Activated CD4-positive, alpha-beta T cell treated with anti-CD3 and anti-CD28 coated beads, Interleukin-2, amount 50 U/mL, for 24 hours (primary cell): ENCODE measurements at places on chromosomes 5 and 9.
A peak's percentile ranks its signal among the peaks of the same experiment; 100 is the strongest.

DNA sequence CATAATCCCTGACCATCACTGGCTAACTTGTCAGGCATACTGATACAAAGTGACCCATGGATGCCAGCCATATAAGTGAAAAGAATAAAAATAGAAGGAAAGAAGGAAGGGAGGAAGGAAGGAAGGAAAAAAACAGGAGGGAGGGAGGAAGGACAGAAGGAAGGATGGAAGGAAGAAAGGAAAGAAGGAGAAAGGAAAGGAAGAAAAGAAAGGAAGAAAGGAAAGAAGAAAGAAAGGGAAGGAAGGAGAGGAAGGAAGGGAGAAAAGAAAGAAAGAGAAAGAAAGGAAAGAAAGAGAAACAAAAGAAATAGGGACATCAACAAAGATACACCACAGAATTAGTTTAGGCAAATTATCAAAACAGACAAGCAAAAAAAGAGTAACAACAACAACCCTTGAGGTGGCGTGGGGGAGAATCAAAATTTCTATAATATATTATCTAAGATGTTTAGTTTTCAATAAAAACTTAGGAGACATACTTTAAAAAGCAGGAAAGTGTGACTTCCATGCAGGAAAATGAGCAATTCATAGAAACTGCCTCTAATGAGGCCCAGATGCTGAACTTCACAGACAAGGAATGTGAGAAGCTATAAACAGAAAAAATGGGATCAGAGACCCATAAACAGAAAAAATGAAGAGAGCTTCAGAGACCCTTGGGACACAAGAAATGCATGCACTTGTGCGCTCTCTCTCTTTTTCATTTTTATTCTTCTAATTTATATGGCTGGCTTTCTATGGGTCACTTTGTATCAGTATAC is 96.1 kb upstream of the NFIL3 start:
- DNase-seq: no peak

DNA sequence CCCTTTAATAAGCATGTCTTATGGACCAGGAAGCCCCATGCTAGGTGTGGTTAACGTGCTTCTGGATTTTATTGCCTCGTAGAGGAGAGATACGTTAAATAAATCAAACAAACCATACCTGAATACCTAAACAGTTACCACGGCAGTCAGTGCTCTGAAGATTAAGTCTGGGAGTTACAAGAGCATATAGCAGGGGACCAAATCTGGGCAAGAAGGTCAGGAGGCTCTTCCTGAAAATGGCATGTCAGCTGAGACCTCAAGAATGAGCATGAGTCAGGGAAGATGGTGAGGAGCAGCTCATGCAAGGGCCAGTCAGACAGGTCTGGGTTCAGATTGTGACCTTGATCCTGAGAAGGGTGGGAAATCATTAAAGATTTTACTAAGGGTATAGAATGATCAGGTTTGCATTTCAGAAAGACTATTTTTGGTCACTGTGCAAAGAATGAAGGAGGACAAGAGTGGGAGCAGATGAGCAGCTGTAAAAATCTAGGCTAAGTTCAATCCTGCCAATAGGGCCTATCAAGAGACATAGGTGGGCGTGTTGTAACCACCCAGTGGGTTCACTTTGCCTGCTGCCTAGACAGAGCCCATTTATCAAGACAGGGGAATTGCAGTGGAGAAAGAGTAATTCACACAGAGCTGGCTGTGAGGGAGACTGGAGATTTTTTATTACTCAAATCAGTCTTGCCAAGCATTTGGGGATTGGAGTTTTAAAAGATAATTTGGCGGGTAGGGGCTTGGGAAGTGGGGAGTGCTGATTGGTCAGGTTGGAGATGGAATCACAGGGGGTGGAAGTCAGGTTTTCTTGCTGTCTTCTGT is 4.8 kb upstream of the ZNF366 start:
- no peak for DNase-seq

DNA sequence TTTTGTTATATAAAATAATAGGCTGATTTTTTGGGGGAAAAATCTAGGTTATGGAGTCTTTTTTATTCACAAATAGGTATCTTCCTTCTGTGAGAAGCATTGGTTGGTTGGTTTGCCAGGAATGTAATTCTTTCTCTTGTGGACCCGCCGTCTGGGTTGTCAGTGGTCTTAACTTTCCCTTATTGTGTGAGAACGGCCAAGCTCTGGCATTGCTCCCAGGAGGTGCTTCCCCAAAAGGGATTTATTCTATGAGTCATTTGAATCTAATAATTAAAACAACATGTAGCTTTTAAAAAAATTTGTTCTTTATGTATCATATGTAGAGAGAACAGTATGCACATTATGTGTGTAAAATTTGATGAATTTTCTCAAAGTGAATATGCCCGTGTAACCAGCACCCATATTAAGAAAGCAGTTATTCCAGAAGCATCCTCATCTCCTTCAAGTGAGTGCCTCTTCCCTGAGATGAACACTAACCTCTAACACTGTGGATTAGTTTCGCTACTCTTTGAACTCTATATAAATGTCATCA is 114.4 kb downstream of the MAST4 start:
- no peak for DNase-seq

GRCh38 chr5:34534523-34535103 is 121.5 kb upstream of the RAI14 start:
- DNase-seq: no peak

DNA sequence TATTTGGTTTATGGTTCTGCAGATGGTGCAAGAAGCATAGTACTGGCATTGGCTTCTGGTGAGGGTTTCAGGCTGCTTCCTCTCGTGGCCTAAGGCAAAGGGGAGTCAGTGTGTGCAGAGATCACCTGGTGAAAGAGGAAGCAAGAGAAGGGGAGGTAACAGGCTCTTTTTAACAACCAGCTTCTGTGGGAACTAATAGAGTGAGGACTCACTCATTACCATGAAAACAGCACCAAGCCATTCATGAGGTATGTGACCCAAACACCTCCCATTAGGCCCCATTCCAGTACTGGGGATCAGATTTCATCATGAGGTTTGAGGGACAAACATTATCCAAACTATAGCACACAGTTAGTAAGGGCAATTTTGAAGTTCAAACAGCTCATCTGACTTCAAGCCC is 263.5 kb downstream of the TMEM38B start:
- DNase-seq: no peak

GRCh38 chr5:150272531-150272930 is 17.0 kb downstream of the CAMK2A start:
- no peak for DNase-seq

DNA sequence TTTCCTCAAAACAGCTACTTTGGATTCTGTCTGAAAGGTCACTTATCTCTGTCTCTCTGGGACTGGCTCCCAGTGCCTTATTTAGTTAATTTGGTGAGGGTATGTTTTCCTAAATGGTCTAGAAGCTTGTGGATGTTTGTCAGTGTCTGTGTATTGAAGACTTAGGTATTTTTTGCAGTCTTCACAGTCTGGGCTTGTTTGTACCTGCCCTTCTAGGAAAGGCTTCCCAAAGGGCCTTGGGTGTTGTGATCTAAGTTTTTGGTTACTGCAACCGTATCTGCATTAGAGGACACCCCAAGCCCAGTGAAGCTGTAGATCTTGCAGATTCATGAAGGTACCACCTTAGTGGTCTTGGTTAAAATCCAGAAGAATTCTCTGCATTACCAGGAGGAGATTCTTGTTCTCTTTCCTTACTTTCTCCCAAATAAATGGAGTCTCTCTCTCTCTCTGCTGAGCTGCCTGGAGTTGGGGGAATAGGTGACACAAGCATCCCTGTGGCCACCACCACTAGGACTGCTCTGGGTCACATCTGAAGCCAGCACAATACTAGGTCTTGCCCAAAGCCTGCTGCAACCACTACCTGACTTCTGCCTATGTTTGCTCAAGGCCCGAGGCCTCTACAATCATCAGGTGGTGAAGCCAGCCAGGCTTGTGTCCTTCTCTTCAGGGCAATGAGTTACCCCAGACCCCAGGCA is 17.8 kb upstream of the CCNB1 start:
- no peak for DNase-seq

- DNase-seq: no peak
Measured at GRCh38 chr5:178324481-178325310, 92.1 kb upstream of the PHYKPL start.

- DNase-seq: no peak
Measured at GRCh38 chr5:176724472-176724871, 77.2 kb downstream of the TSPAN17 start.

- DNase-seq: no peak
Measured at GRCh38 chr5:132308701-132309100, 14.5 kb downstream of the SLC22A4 start.

DNA sequence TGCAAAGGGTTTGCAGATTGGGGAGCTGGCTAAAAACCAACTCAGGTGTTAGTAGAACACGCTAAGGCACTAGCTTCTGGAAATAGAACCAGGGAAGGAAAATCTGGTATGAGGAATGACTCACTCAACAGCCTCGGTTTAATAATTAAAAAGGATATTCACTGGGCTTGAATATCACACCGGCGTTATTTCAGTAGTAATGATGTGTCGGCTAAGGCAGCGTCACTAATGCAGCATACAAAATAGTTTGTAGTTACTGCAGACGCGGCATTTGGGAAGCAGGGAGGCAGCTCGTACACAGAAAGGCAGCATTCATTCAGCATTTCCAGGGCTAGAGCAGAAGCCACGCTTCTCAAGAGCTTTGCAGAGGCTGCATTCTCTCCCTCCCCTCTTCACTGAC is 1.7 kb downstream of the ADRA1B start:
- no peak for DNase-seq

GRCh38 chr9:16010221-16010620 is 457.4 kb downstream of the CCDC171 start:
- DNase-seq: no peak

GRCh38 chr5:159458217-159458711 is 128.0 kb upstream of the IL12B start:
- DNase-seq: peak; percentile 38

GRCh38 chr5:108384741-108385140 is 2.8 kb upstream of the FBXL17 start:
- DNase-seq: no peak

DNA sequence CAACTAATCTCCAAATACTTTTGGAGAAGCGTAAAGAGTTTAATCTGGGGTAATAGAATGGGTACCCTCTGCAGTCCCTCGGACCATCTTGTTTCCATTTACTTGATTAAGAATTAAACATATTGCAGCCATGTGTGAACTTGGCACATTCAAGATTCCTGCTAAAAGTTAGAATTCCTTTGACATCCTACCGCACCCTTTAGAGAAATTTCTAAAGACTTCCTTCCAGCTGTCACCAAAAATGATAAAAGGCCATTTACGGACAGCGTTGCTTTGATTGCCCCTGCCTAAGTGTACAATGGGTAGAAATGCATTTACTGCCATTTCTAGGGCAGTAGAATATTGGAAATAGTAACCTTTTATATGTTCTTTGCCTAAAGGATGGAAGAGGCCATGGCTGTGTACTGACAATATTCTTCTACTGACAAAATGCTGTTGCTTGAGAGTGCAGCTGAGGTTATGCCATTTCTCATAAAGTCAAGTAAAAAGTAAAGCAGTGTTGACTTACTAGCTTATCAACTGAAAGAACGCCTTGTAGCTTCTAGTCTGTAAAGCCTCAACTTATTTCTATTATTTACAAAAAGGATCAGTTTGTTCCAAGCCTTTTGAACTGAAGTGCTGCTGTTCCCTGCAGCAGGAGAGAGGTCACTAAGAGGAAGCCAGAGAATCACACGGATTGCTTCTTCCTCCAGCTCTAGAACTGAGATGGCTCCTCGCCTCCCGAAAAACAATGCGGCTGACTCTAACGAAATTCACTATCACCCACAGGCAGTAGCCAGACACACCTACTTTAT is 139.8 kb upstream of the BASP1 start:
- DNase-seq: no peak

- no peak for DNase-seq
Measured at GRCh38 chr9:113573959-113574352, 110.4 kb downstream of the RGS3 start.

DNA sequence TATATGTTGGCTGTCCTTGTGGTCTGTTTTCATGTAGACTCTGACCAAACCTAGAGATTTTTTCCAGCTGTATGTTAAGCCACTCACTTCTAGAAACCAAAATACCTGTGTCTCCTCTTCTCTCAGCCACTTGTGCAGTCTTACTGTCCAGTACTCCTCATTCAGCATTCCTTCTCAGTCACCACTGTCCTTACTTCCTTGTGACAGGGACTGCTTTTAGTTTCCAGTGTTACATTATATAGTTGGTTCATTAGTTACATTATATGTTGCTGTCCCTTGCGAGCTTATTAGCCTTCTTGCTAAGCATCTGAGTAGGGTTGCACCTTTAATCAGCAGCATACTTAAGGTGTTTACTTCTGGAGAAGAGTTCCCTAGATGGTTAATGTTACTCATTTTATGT is 4.3 kb downstream of the ATP6V1G1 start:
- DNase-seq: no peak

- DNase-seq: no peak
Measured at GRCh38 chr5:5219541-5219940, 79.4 kb downstream of the ADAMTS16 start.

- no peak for DNase-seq
Measured at GRCh38 chr9:89532478-89532877, 34.6 kb upstream of the SEMA4D start.

GRCh38 chr9:109894473-109894872 is 114.5 kb downstream of the PALM2AKAP2 start:
- no peak for DNase-seq
